ENCODE measurements at places on chromosomes 16 and 17.

DNA sequence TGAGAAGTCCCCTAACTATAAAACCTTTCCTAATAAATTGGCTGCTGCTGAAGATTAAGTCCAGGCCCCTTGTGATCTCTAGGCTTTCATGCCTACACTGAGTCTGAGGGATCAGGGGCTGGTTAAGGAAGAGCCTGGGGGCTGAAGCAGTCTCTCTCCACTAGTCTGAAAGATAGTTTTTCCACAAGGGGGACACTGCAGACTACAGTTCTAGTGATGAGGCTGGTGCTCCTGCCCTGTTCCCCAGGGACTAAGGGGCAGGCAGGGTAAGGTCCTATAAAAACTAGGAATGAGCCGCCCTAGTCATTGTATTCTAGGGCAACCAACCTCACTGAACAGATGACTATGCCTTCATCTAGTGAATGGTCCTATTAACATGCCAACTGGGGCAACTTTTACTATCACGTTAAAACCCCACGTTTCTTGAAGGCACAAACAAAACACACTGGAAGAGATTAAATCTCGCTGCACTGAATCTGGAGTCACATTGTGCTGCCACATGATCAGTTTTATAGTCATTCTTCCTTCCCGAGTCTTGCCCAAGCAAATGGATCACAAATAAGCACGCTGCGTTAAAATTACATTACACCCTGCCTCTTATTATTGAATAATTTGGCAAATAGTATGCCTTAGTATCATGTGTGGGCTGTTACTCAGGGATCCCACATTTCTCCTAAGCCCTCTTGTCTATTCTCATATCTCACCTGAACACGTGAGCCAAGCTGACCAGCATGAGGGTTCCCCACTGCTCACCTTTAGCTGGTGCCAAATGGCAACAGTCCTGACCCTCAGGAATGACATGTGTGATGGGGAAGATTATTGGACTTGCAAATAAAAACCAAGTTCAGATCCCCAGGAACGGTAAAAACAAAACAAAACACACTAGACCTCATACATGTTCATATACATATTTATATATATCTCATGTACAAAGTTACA lies 95.4 kb upstream of the TOB1 start:
- no peak for DNase-seq

GRCh38 chr17:29958947-29959657 lies 17.7 kb downstream of the EFCAB5 start:
- no peak for DNase-seq

GRCh38 chr17:18191236-18191667 lies 7.6 kb downstream of the ALKBH5 start:
- no peak for DNase-seq

DNA sequence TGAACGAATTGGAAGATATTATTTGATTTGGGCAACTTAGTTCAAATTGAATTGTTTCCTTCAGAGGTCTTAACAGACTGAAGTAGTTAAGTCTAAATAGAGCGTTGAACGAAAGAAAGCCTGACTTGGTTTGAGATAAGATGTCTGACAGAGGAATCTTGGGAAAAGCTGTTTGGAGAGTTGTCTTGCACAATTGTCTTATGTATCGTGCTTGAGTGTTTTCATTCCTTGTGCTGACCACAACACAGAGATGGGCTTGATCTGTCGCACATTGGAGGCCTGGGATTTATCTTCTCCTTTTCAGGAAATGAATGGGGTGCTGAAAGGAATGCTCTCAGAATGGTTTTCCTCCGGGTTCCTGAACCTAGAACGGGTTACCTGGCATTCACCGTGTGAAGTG lies 7.8 kb downstream of the MLYCD start:
- DNase-seq, result no peak

DNA sequence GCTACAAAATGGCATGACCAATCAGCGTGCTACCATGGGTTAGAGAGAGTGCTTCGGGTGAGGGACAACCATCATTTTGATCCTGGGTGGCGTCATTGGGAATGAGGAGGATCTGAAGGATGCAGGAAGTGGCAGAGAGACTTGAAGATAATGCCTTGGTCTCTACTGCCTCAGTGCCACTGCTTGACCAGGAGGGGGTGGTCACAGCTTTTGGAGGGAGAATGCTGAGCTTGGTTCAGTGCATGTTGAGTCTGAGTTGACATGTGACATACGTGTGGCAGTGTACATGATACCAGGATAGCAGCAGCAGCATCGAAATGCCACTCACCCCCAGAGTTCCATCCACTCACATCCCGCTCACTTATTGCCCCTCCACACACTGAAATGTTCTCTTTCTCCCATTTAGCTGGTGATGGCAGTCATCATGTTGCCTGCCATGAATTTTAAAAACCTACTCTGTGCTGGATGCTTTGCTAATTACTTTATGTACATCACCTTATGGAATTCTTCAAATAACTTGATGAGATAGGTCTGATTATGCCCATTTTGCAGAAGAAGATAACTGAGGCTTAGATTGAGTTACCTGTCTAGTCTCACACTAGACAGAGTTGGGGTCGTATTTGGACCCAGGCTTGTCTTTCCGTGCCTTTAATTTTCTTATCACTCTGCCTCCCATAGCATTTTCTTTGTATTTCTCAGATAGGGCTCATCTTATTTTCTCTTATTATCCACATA lies 36.7 kb downstream of the ARSG start:
- no peak for DNase-seq

DNA sequence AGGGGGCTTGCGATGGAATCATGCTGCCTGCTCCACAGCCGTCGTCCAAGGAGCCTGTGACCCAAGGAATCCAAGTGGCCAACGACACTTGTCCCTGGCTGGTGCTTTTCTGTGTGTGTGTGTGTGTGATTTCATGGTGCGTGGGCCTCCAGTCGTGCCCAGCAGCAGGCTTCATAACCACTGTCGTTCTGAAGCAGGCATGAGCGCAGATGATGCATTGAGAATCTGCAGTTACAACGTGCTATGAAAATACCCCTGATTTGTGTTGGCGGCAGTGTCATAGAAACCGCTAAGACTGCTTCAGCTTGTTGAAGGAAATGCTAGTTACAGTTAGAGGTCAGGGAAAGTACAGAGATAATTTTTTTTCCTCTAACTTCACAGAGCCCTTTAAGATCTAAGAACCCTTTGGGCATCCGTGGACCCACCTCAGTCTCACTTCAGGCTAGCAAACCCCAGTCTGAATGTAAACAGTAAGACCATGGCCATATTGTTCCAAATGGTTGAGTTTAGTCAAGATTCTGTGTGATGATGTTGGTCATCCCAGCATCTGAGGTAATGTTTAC lies 15.6 kb downstream of the C16orf90 start:
- DNase-seq, result no peak

Data from CD4-positive, alpha-beta T cell treated with Interleukin-4 for 4 hours (primary cell).